ENCODE measurements at places on chromosomes 12 and 14.

DNA sequence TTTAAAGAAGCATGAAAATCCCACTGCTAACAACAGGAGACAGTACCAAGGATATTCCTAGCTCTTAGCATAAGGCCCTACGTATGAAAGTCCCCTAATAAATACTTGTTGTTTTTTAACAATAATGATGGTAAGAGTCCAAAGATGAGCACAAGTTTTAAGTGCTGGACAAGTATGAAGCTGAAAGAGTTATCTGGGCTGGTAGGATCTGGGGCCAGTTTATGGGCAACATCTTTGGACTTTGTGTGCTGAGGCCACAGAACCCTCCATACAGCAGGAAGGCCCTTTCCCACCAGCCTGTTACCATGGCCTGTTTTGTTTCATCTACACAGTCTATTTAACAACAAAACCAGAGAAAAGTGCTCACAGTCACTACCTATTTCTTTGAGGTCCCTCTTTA lies 12.5 kb upstream of the PLXNC1 start:
- no peak for DNase-seq

GRCh38 chr12:28793581-28794151 lies 355.4 kb upstream of the FAR2 start:
- no peak for DNase-seq

DNA sequence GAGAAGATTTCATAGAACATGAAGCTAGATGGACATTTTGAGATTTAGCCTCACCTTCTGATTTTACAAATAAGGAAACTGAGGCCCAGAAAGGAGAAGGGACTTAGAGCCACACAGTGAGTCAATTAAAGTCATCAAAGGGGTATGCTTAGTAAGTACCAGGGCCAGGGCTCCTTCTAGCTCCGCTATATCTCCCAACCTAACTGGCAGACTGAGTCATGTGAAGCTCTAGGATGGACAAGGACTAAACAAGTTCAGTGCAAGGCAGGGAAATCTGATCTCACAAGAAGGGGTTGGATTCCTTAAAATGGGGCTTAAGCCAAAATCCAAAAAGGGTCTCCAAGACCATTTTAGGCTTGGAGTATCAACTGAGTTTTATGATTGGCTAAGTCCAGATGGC lies 215.8 kb downstream of the PHLDA1 start:
- no peak for DNase-seq

- no peak for DNase-seq
These were observed 1.5 kb upstream of the TM7SF3 start for GRCh38 chr12:27015730-27016076.

- DNase-seq, result no peak
These were observed 8.9 kb downstream of the RFLNA start for GRCh38 chr12:124303579-124304313.

- DNase-seq, result no peak
These were observed 164.8 kb downstream of the ZFP36L1 start for GRCh38 chr14:68627868-68628604.

- no peak for DNase-seq
These were observed 30.1 kb downstream of the SLC35F4 start for GRCh38 chr14:57835766-57836165.

GRCh38 chr14:52575858-52576257 lies 23.2 kb downstream of the GPR137C start:
- no peak for DNase-seq

GRCh38 chr12:94204499-94205247 lies 56.3 kb downstream of the PLXNC1 start:
- DNase-seq, result no peak

- DNase-seq, result no peak
These were observed 5.0 kb upstream of the MEG3 start for GRCh38 chr14:100820957-100821356.
